ENCODE measurements at places on chromosomes 5 and 9.

DNA sequence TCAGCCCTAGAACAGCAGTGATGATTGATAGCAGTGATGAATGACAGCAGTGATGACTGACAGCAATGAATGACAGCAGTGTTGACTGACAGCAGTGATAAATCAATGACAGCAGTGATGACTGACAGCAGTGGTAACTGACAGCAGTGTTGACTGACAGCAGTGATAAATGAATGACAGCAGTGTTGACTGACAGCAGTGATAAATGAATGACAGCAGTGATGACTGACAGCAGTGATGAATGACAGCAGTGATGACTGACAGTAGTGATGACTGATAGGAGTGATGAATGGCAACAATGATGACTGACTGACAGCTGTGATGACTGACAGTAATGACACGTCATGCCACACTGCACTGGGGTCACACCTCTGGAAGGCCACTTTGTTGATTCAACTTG, 106.8 kb downstream of the ENTREP1 start:
- DNase-seq: no peak

DNA sequence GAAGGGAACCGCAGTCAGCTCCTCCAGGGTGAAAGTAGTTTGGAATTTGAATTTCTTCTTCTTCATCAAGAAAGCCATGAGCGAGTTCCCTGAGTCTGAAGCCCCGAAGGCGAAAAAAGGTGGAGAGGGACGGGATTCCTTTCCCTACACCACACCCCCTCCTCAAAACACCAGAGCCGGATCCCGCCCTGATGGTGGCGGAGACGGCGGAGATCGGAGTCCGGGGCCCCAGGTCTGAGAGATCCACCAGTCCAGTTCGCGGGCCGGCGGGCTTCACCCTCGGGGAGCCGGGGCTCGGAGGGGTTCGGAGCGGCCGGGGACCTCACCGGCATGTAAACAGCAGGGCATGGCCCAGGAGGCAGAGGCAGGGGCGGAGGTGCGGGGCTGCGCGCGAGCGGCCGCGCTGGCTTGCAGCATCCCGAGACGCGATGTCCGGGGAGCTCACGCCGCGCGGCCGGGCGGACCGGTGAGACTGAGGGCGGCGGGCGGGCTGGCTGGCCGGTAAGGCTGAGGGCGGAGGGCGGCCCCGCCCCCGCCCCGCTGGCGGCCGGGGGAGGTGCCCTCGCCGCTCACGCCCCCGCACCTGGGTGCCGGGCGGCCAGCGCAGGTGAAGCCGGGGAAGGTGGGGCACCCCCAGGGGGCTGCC, 606 bp downstream of the EEIG1 start:
- DNase-seq: no peak

DNA sequence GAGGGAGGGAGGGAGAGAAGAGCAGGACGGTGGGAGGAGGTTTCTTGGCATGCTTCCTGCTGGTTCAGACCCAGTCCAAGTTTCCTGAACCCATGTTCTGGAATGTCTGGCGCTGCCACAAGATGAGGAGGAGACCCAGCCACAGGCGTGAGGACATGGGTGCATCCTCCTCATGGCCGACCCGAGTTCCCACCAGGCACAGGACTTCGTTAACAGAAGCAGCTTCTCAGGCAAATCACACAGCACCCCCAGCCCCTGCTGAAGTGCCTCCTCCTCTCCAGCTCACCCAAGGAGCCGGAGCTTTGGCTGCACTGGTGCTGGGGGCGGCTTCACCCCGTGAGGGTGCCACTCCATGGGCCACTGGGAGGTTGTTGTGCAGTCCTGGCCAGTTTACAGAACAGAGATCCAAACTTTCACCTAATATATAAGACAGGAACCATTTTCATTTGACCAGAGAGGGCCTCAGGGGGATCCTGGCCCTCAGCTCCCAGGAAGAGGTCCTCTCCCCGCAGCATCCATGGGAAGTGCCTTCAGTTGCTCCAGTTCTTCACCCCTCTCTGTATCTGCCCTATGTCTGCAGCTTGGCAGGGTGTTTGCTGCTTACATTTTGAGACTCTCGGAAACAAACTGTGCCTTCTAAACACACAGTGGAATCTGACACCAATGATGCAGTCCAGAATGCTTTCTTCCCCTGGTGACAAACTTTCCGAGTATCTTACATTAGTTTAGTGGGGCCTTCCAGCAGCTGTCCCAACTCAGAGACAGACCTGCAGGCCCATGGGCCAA, 10.2 kb upstream of the NKD2 start:
- no peak for DNase-seq

GRCh38 chr9:15846611-15847010, 293.8 kb downstream of the CCDC171 start:
- DNase-seq: peak; percentile 18

DNA sequence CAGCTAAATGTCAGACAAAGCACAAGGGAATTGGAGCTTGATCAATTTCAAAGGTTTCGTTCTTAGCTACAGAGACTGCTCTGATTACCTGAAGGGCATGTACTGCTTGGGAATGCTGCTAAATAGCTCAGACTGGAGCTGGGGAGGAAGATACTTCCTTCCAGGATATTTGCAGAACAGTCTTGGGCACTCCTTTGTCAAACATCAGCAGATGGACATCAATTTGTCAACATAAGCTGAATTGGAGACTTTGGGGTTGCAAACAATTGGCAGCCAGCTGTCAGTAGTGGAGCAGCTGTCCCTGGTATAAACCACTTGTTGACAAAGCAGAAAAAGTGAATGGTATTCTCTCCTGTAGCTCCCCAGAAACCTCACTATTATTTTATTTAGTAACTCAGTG, 182.0 kb downstream of the CCDC192 start:
- DNase-seq: no peak

GRCh38 chr5:136776022-136776927, 410.9 kb upstream of the TRPC7 start:
- no peak for DNase-seq

DNA sequence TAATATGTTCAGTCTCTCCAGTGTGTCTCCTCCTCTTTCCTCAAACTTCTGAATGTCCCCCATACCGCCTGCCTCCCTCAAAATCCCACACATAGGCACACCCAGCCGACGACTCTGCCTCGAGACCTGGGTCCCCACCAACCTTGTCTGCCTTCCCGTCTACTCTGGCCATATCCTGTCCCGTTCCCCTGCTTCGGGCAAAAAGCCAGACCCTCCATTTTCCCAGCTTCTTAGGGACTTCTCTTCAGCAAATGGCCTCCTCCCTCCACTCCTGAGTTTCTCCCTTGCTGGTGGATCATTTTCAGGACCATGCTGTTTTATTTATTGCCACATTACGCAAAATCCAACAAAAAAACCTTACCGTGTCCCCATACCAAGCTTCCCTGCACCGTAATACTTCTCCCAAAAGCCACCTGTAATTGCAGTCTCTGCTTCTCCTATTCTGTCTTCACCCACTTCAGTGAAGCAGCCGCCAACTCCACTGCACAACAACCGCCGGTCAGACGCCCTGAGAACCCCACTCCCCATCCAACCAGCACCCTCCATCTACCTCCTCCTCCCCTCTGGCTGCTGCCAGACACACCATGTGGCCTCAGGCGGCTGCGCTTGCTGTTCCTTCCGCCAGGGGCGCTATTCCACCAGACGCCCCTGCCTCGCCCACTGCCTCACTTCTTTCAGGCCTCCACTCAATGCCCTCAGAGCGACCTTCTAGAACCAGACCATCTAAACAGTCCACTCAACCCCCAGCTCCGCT, 117.0 kb downstream of the TRPM6 start:
- DNase-seq: peak; percentile 56

- no peak for DNase-seq
Measured at GRCh38 chr5:41009232-41009631, 61.9 kb downstream of the MROH2B start.

DNA sequence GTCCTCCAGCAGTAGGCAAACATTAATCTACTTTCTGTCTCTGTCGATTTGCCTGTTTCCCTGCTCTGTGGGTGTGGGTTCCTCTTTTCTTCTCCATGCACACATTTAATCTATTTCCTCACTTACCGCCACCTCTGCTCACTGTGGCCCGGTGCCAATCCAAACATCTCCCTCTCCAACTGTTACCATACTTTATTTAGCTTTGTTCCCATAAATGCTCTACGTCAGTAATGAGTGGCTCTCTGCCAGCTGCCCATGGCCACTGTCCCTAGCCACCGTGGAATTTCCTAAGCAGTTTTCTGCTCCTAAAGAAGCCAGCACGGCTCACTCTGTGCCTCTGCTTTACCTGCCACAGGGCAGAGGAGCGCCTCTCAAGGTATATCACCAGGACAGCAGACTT, 19.5 kb upstream of the GOLPH3 start:
- no peak for DNase-seq

GRCh38 chr5:177098470-177099141, 11.9 kb downstream of the FGFR4 start:
- DNase-seq: no peak

- DNase-seq: no peak
Measured at GRCh38 chr9:16425562-16426231, 444.8 kb downstream of the BNC2 start.

GRCh38 chr5:10525124-10525495, 38.8 kb upstream of the ANKRD33B start:
- DNase-seq: no peak

DNA sequence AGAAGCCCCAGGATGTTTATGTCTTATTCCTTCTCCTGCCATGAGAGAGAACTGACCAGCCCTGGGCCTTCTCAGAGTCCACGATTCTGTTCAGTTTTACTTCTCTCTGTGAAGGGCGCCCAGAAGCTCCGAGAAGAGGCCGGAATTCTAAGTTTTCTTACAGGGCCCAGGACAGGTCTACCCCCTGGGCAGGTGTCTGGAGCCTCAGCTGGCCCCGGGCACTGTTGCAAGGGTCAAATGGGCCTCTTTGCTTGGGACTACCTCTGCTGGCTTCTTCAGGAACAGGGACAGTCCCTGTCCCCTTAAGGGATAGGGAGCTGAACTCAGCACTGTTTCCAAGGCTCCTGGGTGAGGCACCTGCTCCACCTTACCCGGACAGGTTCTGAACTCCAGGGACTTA, 55.0 kb downstream of the RASGEF1C start:
- no peak for DNase-seq

DNA sequence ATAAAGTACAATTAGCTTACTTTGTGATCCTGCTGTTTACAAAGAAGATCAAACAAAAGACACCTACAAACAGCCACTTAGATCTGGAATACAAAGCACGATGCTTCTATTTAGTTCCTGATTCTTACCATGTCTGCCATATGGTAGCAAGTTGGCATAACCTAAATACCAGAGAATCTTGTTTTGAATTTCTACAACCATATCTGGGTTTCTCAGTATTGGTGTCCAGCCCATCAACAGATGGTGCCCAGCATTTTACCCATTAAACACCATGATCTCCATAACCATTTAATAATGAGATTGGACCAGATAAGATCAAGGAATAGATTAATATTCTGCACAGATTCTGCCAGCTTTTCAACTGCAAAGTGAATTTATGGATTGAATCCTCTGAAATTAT, 29.8 kb downstream of the SLC24A2 start:
- no peak for DNase-seq

- no peak for DNase-seq
Measured at GRCh38 chr5:102663749-102664530, 91.2 kb upstream of the PAM start.

DNA sequence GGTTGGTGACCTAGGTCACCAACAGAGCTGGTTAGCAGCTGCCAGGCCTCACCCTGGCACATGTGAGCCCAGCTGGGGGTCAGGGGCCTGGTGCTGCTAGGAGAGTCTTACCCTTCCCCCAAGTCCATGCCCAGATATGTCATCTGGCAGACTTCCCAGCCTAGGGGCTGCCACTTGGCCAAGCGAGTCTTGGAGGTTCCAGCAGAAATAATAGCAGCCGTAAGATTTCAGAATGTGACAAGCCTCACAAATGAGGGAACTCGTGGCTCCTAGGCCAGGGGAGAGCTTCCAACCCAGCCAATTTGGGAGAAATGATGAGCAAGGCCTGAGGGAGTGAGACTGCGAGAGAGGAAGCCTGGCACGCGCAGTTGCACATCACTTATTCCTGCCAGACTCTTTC, 11.1 kb downstream of the URM1 start:
- no peak for DNase-seq

DNA sequence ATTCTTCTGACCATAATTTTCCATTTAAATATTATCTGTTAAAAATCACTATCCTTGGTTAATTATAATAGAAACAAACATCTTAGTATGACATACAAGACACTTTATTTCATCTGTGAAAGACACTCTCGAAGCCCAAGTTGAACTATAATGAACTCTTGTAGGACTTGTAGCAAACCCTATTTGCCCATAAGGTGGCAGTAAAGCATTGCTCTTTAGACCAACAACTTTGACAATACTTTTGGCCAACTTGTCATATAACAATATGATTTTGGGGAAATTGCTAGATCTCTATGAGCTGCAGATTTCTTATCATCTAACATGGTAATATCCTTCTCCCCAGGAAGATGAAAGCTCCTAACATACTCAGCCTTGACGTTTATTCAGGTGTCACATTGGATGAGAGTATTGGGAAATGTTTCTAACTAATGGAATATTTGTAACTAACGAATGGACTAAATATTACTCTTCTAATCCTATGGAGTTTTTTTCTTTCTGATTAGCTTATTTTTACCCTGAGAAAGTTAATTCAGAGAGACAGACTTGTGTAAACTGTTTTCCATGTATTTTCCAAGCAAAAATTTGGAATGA, 11.0 kb downstream of the SPINK14 start:
- DNase-seq: peak; percentile 58

DNA sequence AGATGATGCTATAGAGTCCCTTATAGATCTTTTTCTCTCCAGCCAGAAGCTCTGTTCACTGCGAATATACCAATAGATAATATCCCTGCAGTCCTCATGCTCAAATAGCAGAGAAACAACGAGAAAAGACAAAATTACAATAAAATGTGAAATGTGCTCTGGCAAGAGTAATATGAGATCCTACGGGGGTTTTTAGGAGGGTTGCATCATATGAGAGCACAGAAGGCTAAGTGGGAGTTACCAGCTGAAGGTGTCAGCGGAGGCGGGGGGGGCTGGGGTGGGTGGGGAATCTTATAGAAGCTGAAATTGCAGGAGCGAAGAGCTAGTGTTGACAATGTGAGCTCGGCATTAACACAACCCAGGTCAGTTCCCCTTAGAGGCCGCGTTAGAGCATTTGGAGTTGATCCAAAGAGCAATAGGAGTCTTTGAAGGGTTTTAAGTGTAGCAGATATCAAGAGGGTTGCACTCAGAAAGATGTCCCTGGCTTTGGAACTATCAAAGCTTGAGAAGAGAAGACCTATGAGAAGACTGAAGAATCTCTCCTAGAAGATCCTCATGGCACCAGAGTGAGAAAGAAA, 109.7 kb downstream of the BASP1 start:
- DNase-seq: no peak

DNA sequence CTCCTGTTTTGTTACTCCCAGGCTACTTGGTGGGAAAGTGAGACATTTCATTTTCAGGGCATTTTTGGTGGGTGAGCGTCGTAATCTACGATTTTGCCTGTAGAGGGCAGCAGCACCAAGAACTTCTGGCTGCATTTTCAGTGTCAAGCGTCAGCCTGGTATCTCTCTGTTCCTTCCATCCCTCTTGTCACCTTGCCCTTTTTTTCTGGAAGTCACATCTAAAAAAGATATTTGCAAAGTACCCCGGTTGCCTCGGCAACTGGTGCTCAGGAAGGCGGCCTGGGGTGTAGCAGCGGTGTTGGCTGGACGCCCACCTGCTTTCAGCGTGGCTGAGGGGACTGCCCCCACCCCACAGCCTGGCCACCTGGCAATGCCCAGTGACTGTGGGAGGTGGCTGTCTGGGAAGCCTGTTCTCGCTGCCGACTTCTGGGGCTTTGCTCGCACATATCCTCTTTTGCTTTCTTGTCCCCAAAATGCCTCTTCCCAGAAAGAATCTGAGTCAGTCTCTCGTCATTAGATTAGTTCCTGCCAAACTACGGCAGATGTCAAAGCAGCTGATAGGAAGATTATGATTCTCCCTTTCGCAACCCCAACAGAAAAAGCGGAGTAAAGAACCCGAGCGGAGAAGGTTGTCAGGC, 84.5 kb downstream of the ACER2 start:
- peak; percentile 33 for DNase-seq
